Activated T-cell treated with anti-CD3 and anti-CD28 coated beads for 48 hours (primary cell): ENCODE measurements at places on chromosomes 1 and 21.

DNA sequence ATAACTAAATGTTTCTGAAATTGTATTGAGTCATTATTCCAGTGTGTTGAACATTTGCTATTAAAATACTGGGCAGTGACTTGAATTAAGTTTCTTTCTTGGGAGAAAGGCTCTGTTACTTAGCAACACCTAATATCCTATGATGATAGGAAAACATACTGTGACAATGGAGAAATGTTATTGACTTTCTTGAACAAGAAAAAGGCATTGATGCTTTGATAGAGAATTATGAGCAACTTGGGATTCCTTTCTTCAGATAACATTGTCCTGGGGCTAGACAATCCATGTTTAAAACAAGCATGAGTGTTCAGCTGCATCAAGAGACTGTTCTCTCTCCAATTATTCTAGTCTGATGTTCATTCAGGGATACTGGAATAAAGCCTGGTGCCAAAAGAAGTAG is 215.9 kb upstream of the L1TD1 start:
- no peak for DNase-seq

DNA sequence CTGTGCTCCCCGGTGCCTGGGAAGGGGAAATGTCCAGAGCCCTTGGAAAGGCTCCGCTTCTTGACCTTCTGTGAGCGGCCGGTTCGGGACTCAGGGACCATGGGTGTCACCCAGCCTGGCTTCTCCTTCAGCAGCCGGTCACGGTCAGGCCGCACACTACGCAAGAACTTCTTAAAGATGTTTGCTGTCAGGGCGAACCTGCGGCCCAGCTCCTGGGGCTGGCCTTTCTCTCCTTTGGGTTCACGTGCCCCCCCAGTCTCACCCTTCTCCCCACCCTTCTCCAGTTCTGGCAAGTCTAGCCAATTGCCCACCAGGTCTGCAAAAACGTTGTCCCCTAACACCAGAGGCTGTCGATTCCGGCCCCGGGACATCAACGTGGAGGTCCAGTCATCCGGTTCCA is 12.1 kb downstream of the INKA2 start:
- no peak for DNase-seq

DNA sequence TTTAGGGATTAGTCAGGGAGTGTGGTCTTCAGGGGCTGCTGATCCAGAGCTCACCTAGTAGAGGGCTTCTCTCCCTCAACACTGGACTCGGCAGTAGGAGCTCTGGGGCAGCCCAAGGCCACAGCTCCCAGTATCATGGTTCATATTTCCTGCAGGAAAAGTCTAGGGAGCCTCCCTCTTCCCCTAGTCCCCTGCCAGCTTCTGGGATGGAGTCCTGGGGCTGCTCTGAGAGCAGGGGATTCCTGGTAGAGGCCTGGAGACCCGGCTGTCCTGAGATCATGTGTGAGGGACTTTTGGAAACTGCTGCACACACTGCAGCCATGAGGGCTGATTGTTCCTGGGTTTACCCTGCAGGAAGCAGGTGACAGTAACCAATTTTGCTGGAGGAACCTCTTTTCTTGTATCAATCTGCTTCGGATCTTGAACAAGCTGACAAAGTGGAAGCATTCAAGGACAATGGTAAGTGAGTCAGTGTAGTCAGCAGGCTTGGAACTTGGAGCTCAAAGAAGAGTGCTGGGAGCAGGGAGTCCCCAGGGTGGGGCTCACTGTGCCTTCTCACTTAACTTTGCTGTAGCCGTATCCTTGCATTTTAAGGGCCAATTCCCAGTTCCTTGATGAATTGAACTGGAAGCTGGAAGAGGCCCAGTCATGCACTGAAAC is 16.3 kb downstream of the STRIP1 start:
- no peak for DNase-seq

DNA sequence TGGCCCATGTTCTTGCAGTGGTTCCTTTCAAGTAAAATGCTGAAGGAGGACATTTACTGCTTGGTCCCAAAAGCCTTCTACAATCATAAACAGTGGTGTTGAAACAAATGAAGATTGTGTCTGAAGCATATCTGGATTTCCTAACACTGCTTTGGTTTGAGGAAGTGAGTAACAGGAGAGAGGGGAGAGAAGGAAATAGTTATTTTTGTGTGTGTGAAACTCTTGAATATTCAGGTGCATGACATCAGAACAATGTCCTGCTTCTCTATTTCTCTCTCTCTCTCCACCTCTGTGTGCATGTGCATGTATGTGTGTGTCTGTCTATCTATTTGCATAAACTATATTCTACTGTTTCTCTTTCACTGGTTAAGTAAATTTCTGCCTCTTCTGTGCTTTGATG is 61.4 kb upstream of the TNFSF18 start:
- DNase-seq: no peak

GRCh38 chr1:235511470-235512240 is 7.4 kb upstream of the B3GALNT2 start:
- DNase-seq: no peak
